Osteocyte (in vitro differentiated cells): ENCODE measurements at places on chromosomes 12 and 14. TPM values are rescaled to one million over a fixed set of nuclear protein-coding genes. Genes with fewer than 3 reads are reported as not detected.

GRCh38 chr12:125093681-125094330, 28.6 kb downstream of the AACS start:
- H3K27me3 ChIP-seq = no peaks in the 10 kb centered on the region
- DNase-seq = no peak
- H3K36me3 ChIP-seq = peaks cover 14% of the 10 kb centered on the region
- H3K27ac ChIP-seq = peak overlapping the region; percentile 29
- H3K4me1 ChIP-seq = peaks cover 11% of the 10 kb centered on the region
- no peak overlapping the region for H3K4me3 ChIP-seq

GRCh38 chr12:57238854-57239554, 9.5 kb downstream of the SHMT2 start:
- peak; percentile 98 for DNase-seq
- peak overlapping the region; percentile 91 for H3K27ac ChIP-seq
- H3K4me1 ChIP-seq = peaks cover 82% of the 10 kb centered on the region

- no peak overlapping the region for H3K4me3 ChIP-seq
- no peak overlapping the region for H3K27ac ChIP-seq
- H3K27me3 ChIP-seq = no peaks in the 10 kb centered on the region
- no peaks in the 10 kb centered on the region for H3K36me3 ChIP-seq
- DNase-seq = no peak
These were observed 76.3 kb upstream of the OTX2 start for GRCh38 chr14:56886471-56887062.

DNA sequence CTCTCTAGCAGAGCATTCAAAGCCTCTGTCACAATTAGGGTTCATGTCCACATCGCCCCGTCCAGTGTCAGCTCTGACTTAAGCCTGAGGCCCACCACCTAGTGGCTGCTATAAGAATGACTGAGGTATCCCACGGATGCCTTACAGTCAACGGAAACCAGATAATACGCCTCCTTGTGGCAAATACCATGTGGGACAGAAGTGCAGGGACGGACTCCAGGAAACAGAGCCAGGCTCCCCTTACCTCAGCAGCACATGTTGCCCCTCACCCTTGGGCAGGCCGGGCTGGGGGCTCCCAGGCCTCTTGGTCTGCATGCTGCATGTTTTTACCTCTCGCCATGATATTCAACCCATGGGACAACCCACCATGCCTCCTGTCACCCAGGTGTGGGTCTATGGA, 86.3 kb downstream of the VWF start:
- DNase-seq = no peak
- no peaks in the 10 kb centered on the region for H3K36me3 ChIP-seq
- H3K27ac ChIP-seq = no peak overlapping the region
- H3K27me3 ChIP-seq = no peaks in the 10 kb centered on the region
- no peak overlapping the region for H3K4me3 ChIP-seq
- H3K4me1 ChIP-seq = no peaks in the 10 kb centered on the region

GRCh38 chr14:75292886-75293285, 14.3 kb downstream of the FOS start:
- H3K4me3 ChIP-seq = no peak overlapping the region
- peak overlapping the region; percentile 98 for H3K27ac ChIP-seq
- H3K27me3 ChIP-seq = peaks cover 22% of the 10 kb centered on the region
- DNase-seq = no peak
- no peaks in the 10 kb centered on the region for H3K36me3 ChIP-seq

DNA sequence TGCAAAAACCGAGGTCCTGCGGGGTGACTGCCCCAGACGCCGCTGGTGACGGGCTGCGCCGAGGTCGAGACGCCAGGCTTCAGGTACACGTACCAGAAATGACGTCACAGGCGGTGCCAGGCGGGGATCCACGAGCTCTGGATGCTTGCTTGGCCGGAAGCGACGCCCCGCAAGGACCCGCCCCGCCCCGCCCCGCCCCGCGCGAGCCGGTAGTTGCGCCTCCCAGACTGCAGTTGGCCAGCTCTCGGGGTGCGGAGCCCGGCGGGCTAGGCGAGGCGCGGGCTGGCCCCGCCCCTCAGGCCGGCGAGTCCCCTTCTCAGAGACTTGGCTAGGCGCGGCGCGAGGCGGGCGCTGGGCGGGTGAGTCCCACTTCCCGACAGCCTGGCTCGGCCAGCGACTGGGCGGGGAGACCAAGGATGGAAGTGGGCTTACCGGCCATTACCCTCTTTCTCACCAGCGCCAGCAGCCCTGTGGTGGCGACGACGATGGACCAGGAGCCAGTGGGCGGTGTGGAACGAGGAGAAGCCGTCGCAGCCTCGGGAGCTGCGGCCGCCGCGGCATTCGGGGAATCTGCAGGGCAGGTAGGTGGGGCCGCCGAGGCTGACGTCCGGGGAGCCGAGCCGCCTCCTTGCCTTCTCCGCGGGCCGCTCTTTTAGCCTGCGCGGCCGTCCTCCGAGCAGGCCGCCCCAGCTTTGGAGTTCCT, at the start of gene FAM177A1:
FAM177A1 (plus strand) TSS at position 225 of the 703 bp plus-strand sequence; CDS start at position 417, 192 bp downstream.
- no peaks in the 10 kb centered on the region for H3K27me3 ChIP-seq
- peak within 1 kb of the TSS; percentile 95 for H3K4me3 ChIP-seq
- peak within 1 kb of the TSS; percentile 98 for H3K27ac ChIP-seq
- no peaks in the 10 kb centered on the region for H3K36me3 ChIP-seq

Gene TMEM260
- total RNA-seq = 22.5 and 32.3 TPM in 2 replicates

Gene AJUBA
- 111 and 115 TPM in 2 replicates for total RNA-seq
